Stimulated activated CD4-positive, alpha-beta T cell treated with anti-CD3 and anti-CD28 coated beads, Interleukin-1b, Interleukin-23, amount 100 ng/mL, for 1 hour (primary cell): ENCODE measurements at places on chromosomes 4 and X.

GRCh38 chr4:169675825-169676224, 55.4 kb downstream of the CLCN3 start:
- no peak for DNase-seq

DNA sequence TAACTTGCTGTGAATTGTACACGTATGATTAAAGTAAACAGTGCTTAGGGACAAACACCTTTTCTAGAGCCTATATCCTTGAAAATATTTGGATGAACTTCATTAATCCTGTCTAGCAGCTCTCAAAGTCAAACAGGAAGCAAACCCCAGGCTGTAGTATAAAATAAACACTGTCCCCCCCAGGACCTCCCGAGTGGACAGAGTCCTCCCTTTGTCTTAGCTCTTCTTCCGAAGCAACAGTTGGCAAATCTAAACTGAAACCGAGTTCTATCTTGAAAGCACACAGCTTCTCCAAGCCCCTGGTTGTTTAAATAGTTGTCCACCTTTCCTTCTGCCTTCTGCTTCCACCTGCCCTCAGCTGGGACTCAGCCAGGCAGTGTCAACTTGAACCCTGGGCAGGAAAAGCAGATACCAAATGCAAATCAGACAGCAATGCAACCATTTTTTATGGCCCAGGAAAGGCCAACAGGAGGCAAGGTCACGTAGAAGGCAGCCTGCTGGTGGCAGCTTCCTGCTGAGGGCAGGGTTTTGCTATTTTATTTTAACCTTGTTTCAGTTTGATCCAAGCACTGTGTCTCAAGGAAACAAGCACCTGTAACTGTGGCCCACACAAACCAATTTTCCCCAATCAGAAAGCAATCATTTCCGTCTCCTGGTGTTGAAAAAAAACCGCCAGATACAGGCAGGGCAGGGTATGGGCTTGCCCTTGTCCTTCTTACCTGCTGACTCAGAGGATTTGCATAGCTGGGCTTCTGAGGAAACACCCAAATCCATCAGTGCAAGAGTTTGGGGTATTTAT, 110.3 kb upstream of the KIT start:
- DNase-seq = no peak

DNA sequence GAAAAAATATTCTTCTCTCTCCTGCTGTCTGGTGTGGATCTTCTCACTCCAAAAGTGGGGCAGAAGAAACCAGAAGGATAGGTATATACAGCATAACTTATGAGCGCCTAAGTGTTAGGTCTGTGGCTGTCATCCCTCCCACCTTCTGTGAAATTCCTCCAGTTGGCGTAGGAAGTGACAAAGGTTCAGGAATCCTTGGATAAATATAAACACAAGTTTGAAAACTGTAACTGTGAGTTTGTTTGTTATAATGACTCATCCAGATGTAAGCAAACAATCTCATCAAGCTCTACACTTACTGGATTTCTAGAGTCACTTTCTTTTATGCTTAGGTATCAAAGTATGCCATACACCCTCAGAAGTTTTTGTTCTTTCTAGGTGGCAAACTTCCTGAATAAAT, 405.2 kb downstream of the FAT4 start:
- DNase-seq = no peak

DNA sequence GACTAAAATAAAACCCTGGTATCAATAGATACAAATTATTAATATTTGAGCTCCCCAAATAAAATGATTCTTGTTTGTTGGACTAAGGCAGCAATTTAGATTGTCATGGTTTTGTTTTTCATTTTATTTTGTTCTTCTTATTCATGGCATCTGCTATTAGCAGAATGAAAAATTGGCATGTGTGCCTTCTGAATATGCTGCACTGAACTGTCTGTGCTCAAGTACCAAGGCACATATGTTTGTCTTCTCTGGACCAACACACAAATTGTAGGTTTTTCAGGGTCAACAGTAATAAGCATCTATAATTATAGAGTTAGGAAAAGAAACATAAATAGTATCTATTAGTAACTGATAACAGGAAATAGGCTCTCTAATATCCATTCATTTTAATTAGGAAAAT, 121.1 kb downstream of the BANK1 start:
- DNase-seq = no peak

DNA sequence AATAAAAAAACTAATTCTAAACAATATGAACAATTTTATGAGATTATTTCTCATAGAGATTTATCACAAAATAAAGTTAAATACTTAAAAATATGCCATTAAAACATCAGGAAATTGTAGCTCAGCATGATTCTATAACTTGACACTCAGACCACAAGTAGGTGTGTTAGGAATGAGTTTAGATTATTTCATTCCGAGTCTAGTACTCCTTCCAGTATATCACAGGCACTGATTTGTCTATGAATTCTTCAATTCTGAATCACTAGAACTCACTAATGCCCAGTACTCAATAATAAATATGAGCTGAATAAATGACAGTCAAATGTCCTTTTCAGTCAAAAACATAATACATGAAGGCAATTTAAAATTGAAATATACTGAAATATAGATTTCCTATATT, 22.2 kb downstream of the BOD1L1 start:
- DNase-seq = no peak

DNA sequence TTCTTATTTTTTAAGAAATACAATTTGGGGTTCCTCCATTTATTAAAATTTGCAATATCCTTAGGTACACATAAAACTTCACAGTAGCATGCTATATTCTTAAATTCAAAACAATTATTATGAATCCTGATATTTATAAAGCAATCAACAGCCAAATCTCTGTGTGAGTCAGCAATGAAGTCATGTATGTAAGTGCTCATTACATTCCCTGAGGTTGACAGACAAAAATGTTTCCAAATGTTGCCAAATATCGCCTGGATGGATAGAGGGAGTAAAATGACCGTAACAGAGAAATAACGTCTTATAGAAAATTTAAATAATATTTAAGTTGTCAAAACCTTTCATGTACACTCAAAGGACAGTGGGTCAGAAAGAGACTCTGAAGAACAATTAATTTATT, 220.0 kb downstream of the PCDH18 start:
- no peak for DNase-seq

DNA sequence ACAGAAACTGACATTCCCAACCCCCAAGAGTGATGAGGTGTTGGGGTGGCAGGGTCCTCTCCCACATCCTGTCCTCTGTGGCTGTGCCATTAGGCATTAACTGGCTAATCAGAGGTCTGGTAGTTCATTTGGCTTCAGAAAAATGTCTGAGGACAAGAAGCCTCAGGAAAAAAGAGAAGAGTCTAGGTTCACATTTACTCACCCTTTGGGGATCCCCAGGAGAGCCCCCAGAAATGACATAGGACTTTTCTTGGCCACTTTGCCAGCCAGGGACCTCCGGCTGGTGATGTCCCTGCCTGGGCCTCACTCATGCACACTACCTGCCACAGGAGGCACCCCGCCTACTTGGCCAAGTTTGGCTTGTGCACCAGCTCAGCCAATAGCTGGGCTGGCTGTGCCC, 173.0 kb downstream of the RBM46 start:
- no peak for DNase-seq

DNA sequence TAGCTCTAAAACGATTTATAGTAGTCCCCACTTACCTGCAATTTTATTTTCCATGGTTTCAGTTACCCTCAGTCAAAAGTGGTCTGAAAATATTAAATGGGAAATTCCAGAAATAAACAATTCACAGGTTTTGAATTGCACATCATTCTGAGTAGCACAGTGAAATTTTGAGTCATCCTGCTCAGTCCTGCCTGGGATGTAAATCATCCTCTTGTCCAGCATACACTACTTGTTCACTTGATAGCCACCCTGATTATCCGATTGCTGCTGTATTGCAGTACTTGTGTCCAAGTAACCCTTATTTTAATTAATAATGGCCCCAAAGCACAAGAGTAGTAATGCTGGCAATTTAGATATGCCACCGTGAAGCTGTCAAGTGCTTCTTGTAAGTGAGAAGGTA, 23.5 kb upstream of the BDH2 start:
- no peak for DNase-seq

DNA sequence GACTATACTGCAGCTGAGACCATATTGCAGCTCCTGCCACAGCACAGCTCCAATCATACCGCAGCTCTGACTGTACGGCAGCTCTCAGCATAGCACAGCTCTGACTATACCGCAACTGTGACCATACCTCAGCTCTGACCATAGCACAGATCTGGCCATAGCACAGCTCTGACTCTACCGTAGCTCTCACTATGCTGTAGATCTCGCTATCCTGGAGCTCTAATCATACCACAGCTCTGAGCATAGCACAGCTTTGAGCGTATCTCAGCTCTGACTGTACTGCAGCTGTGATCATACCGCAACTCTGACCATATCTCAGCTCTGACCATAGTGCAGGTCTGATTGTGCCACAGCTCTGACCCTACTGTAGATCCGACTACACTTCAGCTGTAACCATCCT, 139.2 kb downstream of the ASMT start:
- no peak for DNase-seq

DNA sequence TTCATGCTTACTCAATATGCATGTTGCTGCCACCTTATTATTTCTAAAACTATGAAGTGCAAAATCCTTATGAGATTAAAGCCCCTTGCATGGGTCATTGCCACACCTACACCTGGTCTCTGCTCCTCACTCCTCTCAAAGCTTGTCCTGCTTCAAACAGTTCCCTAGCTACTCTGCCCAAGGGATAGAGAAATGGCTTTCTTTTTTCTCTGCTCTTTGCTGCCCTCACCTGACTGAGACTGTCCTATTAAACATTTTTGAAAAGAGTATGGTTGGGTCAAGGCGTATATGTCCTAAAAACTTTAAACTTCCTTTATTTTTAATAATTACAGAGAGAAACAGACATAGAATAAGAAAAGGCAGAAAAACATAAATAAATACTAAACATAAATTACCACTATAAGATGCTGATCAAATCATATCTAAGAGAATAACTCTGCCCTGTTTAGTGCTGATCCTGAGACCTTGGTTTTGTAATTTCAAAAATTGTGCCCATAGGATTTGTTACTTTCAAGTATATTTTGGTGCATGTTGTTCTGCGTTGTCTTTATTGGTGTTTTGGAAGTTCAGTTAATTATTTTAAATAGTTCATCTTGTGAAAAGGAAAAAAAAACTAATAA, 704.9 kb upstream of the PABPC4L start:
- DNase-seq = no peak

DNA sequence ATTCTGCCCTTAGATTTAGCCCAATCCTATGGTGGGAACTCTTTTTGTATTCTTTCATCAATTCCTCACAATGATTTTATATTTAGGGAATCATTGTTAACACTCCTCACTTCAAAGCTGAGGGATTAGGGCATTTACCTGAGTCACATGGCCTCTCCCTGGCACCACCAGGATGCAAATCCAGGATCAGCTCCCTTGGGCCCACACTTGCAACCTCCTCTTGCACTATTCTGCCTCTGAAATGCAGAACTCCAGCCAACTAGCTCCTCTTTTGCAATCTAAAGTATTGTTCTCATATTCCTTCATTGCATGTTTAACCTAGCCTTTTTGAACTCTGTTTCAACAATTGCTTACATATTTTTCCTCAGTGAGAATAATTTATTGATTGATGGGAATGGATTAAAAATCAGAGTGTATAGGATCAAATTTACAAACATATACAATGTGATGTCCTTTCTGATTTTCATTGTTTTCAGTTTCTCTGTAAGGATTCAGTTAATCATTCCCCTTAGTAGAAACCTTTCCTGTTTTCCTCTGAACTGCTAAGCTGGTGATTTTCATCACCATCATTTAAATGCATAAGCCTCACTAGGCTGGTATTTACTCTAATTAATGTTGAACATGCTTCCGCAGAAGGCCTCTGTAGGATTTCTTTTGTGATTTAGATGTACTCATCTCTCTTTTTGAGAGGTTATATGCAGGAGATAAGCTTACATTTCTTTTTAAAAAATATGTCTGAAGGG, 3.3 kb upstream of the RELL1 start:
- DNase-seq = no peak

DNA sequence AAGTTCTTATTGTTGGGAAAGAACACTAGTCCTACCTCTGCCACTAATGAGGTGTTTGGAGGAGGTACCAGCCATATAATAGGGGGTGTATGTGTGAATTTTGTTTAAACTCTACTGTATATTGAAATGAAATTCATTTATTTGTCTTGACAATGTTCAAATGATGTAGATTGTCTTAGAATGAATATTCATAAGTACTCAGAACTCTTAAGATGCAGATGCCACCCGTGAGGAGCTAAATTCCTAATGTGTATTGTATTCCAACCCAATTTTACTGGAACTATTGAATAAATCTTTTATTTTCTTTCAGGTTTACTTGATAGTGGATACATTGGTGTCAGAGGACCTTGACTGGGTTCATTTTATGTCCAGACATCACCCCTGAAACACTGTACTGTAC, 63.9 kb upstream of the RAB33B start:
- DNase-seq = no peak

DNA sequence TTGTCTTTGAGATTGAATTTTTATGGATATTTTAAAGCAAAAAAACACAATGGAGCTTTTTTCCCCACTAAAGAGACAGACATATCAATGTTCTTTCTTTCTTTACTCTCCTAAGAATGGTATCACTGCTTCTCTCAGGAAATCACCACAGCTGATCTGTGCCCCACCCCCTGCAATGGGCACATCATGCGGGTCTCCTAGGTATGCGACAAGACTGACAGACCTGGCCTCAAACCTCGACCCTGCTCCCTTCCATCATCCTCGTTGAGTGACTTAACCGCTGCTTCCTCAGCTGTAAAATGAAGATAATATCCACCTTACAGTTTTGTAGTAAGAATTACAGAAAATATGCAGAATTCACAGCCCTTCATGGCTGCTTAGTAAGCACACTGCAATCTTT, 58.3 kb downstream of the LEF1 start:
- no peak for DNase-seq

GRCh38 chr4:2893772-2894171, 50.1 kb downstream of the ADD1 start:
- DNase-seq = no peak

GRCh38 chr4:23327120-23327519, 562.7 kb downstream of the PPARGC1A start:
- no peak for DNase-seq

DNA sequence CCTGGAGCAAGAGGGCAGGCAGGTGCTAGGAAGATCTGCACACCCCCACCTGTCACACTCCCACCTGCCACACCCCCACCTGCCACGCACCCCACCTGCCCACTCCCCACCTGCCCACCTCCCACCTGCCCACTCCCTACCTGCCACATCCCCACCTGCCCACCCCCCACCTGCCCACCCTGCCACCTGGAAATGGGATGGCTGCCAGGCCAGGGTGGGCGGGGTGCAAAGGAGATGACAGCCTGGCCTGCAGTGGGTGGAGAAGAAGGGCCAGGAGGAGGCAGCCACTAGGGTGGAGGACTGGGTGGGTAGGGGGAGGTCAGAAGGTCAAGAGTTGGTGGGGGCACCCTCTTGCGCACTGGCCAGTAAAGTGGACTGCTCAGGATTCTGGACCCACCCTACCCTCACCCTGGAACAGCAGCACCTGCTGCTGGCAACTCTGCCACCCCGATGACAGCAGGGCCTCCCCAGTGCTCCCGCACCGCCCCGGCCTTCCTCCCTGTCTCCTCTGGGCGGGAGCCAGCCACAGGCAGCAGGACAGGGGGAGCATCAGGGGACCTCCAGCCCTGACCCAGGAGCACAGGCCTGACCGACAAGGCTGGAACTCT, 66.8 kb upstream of the NKX1-1 start:
- no peak for DNase-seq
